ENCODE measurements at places on chromosomes 12 and 14. TPM values are rescaled to one million over a fixed set of nuclear protein-coding genes. Genes with fewer than 3 reads are reported as not detected.

ERP27 gene
- total RNA-seq = 0.52 TPM

PTPN21 gene
- total RNA-seq = 22.2 TPM

HOXC9 gene
- total RNA-seq = not detected

LMO3 gene
- 8.1 TPM for total RNA-seq

PPP1R12A gene
- 79.2 TPM for total RNA-seq

P2RX7 gene
- total RNA-seq = 1.7 TPM

GLI1 gene
- 2.0 TPM for total RNA-seq

RERG gene
- 0.84 TPM for total RNA-seq

TMEM63C gene
- 5.9 TPM for total RNA-seq

GLT1D1 gene
- 0.45 TPM for total RNA-seq

CEP128 gene
- 4.4 TPM for total RNA-seq

ANKRD33 gene
- not detected for total RNA-seq

GPR84 gene
- total RNA-seq = not detected

TESPA1 gene
- total RNA-seq = 0.82 TPM

SMIM10L1 gene
- 10.2 TPM for total RNA-seq

PTCSC3 gene
- not detected for total RNA-seq

SOAT2 gene
- total RNA-seq = 0.12 TPM

TRIM9 gene
- 0.49 TPM for total RNA-seq

ATG2B gene
- 13.6 TPM for total RNA-seq

MYBPC1 gene
- total RNA-seq = 0.89 TPM

B3GNT4 gene
- 0.69 TPM for total RNA-seq

ADAM20 gene
- total RNA-seq = 0.35 TPM

RNF31 gene
- total RNA-seq = 70.4 TPM

PROX2 gene
- not detected for total RNA-seq

CCDC91 gene
- 15.6 TPM for total RNA-seq

SYNDIG1L gene
- 0.24 TPM for total RNA-seq

LRRK2 gene
- total RNA-seq = 4.1 TPM

TUBA1C gene
- total RNA-seq = 183 TPM

FRMD6 gene
- 2.7 TPM for total RNA-seq

FICD gene
- 3.5 TPM for total RNA-seq

XRCC3 gene
- 70.0 TPM for total RNA-seq

ITFG2 gene
- 34.8 TPM for total RNA-seq

TBC1D30 gene
- 6.9 TPM for total RNA-seq

AMN1 gene
- total RNA-seq = 4.8 TPM

ANGEL1 gene
- 15.3 TPM for total RNA-seq

GTF2H3 gene
- 27.3 TPM for total RNA-seq

CPNE8 gene
- total RNA-seq = 11.7 TPM

PRH1 gene
- 12.3 TPM for total RNA-seq

TMEM229B gene
- 6.9 TPM for total RNA-seq

EML5 gene
- 1.2 TPM for total RNA-seq

ADCY6 gene
- total RNA-seq = 84.7 TPM

SERPINA10 gene
- total RNA-seq = 0.48 TPM

SYT1 gene
- 3.2 TPM for total RNA-seq

LBHD2 gene
- not detected for total RNA-seq

NUAK1 gene
- 3.7 TPM for total RNA-seq

NDUFA12 gene
- total RNA-seq = 136 TPM

NINJ2 gene
- 2.1 TPM for total RNA-seq

CPNE6 gene
- total RNA-seq = not detected

JAG2 gene
- 11.0 TPM for total RNA-seq

RTL1 gene
- total RNA-seq = not detected

Measured in colonic mucosa (tissue), 4 donors.